ENCODE measurements at places on chromosomes 13 and 19.

GRCh38 chr19:47203254-47203653 is 27.7 kb downstream of the BBC3 start:
- no peak for DNase-seq

GRCh38 chr19:15673176-15673654 is 328 bp downstream of the CYP4F12 start:
- peak; percentile 3 for DNase-seq

DNA sequence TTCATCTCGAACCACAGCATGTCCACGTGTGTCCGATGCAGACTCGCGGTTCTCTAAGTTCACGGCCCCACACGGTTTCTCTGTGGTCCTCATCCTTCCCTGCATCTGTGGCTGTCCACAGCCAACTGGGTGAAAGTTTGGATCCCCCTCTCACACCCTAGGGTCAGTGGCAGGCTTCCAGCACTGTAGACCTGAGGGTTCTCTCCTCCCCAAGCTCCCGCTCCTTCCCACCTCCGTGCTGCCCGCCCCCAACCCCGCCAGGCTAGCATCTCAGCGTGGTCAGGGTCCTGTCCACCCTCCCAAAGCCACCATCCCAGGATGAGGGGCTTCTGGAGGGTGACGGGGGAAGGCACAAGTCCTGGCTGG is 3.0 kb downstream of the ANGPTL4 start:
- DNase-seq = no peak

DNA sequence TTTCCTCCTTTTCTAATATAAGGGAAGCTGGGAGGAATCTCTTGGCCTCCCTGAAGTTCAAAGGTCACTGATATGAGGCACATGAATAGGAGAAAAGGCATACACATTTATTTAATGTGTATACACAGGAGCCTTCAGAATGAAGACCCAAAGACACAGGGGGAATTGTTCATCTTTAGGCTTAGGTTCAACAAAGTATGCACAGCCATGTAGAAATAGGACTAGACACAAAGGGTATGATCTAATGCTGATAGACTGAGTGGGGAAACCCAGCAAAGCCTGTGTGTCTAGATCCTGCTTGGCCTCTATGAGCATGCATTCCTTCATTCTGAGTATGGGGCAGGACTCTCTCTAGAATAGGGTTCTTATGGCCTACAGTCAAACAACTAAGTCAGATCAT is 177.1 kb upstream of the RFC3 start:
- no peak for DNase-seq

GRCh38 chr13:52359534-52359933 is 46.4 kb downstream of the THSD1 start:
- no peak for DNase-seq

DNA sequence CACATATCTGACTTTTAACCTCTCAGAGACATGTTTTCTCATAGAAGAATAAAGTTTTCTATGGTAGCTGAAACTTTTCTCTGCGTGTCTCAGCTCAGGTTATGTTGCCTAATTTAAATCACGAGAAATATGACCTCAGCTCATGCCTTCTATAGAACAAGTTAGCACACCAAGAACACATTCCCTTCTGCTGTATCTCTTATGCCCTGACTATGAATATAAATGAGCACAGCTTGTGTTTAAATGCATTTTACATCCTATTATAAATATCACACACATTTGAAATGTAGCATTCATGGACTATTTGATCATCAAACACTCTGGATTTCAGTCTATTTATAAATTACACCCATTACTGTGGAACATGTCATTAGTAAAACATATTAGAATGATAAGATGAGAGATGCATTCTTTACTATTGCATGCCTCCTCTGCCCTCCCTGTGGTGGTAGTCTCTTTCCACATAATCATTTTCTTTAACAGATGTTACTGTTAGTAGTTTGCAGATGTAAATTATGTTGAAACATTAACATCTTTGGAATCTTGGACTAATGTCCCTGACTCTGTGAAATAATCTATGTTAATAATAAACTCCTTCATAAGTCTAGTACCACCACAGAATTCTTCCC is 2044.9 kb upstream of the PCDH20 start:
- no peak for DNase-seq

DNA sequence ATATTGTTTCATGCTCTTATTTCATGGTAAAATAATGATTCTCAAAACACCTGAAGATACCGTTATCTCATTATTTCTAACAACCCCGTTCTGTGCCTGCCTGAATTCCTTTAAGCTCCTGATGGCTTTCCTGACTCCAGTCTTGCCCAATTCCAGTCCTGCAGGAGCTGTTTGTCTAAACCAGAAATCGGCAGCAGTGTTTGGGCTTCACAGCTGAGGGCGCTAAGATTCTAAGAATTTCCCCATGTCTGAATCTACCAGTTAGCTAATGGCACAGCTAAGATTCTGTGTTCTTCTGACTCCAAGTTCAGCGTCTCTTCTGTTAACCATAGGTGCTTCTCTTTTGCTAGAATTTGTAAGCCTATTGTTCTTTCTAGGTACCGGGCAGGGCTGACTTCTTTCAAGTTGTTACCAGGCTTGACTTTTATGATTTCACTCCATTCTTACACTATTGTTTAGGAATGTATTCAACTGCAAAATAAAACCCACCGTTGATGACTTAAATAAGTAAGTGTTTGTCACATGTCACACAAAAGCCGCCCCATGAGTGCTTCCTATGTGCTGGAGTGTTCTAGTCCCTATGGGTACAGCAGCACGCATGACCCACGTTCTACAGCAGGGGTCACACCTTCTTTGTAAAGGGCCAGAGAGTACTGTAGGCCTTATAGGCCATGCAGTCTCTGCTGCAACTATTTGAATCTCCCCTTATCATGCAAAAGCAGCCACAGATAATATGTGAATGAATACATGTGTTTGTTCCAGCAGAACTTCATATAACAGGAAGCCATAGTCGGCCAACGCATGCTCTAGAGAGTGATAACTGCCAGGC is 168.3 kb upstream of the RNF113B start:
- no peak for DNase-seq

Data from G401 (cell line).